Natural killer cell (primary cell): ENCODE measurements at places on chromosomes 7 and 10. TPM values are rescaled to one million over a fixed set of nuclear protein-coding genes. Genes with fewer than 3 reads are reported as not detected.

- H3K27ac ChIP-seq = no peak overlapping the region
- no peaks in the 10 kb centered on the region for H3K36me3 ChIP-seq
- no peak overlapping the region for H3K4me3 ChIP-seq
- no peaks in the 10 kb centered on the region for H3K27me3 ChIP-seq
- H3K4me1 ChIP-seq = no peaks in the 10 kb centered on the region
- no peak for DNase-seq
Measured at GRCh38 chr7:3688071-3688470, 387.0 kb downstream of the SDK1 start.

Gene HOXA6
- 0.43 TPM for total RNA-seq

DNA sequence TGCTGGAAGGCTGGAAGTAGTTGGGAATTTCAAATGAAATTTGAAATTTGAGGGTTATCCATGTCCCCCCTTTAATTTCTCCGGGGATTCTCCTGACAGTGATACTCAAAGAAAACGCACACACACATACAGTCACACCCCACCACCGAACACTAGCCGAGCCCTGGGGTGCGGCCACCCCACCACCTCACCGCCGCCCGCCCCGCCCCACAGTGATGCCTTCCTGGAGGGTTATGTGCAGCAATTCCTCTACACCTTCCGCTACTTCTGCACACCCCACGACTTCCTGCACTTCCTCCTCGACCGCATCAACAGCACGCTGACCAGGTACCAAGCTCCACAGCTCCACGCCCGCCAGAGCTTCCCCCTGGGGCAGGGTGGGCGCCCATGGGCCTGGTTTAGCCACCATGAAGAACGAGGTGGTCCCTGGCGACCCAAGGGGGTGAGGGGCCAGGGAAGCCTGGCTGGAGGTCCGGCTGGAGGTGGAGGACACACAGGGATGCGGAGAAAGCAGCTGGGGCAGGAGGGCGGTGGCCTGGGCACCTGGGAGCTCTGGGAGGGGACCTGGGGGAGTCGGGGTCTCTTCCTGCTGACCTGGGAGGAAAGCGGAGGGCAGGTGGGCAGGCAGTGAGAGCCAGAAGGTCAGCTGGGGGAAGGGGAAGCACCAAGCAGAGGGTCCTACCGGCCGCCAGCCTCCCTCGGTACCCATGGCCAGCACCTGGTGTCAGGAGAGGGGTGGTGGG, 19.4 kb upstream of the UTF1 start:
- H3K27me3 ChIP-seq = no peaks in the 10 kb centered on the region
- H3K36me3 ChIP-seq = no peaks in the 10 kb centered on the region
- H3K4me1 ChIP-seq = peaks cover 4% of the 10 kb centered on the region
- no peak overlapping the region for H3K4me3 ChIP-seq
- no peak overlapping the region for H3K27ac ChIP-seq
- DNase-seq = no peak

Gene LZTS2
- 16.1 TPM for total RNA-seq

Gene PIP
- total RNA-seq = not detected

Gene ANK3
- total RNA-seq = 4.4 TPM

GRCh38 chr10:79488336-79488735, 24.0 kb upstream of the EIF5AL1 start:
- H3K27me3 ChIP-seq = no peaks in the 10 kb centered on the region
- no peaks in the 10 kb centered on the region for H3K4me1 ChIP-seq
- no peaks in the 10 kb centered on the region for H3K36me3 ChIP-seq
- no peak overlapping the region for H3K4me3 ChIP-seq

- DNase-seq = no peak
- H3K4me3 ChIP-seq = no peak overlapping the region
- H3K27me3 ChIP-seq = peaks cover 38% of the 10 kb centered on the region
- no peaks in the 10 kb centered on the region for H3K36me3 ChIP-seq
- no peak overlapping the region for H3K27ac ChIP-seq
Measured at GRCh38 chr10:100653238-100653956, 92.0 kb upstream of the PAX2 start.

- no peaks in the 10 kb centered on the region for H3K4me1 ChIP-seq
- no peaks in the 10 kb centered on the region for H3K27me3 ChIP-seq
- no peak overlapping the region for H3K4me3 ChIP-seq
- H3K27ac ChIP-seq = no peak overlapping the region
- no peak for DNase-seq
- H3K36me3 ChIP-seq = no peaks in the 10 kb centered on the region
Measured at GRCh38 chr10:132997517-132998265, 55.3 kb upstream of the CFAP46 start.

GRCh38 chr7:32047801-32048200, 22.4 kb downstream of the PDE1C start:
- H3K4me3 ChIP-seq = no peak overlapping the region
- DNase-seq = no peak
- H3K27ac ChIP-seq = no peak overlapping the region
- H3K27me3 ChIP-seq = no peaks in the 10 kb centered on the region

Gene GRB10
- 24.4 TPM for total RNA-seq

DNA sequence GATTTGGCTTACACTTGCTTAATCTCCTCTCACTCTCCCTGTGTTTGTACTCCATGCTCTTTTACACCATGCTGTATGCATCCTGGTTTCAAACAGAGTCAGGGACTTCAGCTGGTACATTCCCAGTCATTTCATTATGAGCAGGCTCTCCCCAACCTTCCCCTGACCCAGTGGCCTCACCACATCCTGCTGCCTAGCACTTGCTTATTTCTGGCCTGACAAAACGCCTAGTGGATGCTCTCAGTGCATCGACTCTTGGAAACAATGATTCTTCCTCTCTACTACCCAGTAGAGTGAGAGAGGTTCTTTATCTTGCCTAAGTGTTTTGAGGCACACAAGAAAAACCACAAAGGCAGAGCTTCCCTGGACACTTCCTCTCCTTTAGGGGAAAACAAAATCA, 63.4 kb downstream of the CAV1 start:
- no peaks in the 10 kb centered on the region for H3K36me3 ChIP-seq
- peaks cover 7% of the 10 kb centered on the region for H3K4me1 ChIP-seq
- no peak overlapping the region for H3K4me3 ChIP-seq
- no peak for DNase-seq

DNA sequence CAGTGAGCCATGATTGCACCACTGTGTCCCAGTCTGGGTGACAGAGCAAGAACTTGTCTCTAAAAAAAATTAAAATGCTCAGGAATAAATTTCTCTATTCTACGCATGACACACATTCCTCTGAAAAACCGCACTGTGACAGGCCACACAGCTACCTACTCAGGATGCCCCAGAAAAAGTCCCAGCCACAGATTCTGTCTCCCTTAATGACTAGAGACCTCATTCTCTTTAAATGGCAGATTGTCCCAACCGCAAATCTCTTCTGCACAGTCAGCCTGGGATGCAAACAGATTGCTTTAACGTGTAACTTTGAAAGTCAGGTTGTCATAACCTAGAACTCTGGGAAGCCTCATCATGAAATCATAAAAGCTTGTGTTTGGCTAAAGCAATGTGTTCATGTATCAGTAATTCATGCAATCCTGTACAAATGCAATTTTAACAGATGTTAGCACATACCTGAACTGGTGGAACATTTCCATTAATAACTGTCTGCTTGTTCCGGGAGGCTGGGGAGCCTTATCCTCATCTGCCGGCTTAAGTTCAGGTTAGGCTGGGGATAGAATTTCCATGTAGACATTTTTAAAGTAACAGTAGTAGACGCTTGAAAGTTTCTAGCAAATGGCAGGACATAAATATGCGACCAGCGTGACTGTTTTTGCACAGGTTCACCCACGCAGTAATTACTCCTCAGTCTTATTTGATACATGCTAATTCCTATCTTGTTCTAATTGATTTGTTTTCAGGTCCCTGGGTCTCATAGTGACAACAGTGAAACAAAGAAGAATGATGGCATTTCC, 26.2 kb upstream of the MSRB2 start:
- H3K27me3 ChIP-seq = no peaks in the 10 kb centered on the region
- no peaks in the 10 kb centered on the region for H3K36me3 ChIP-seq
- DNase-seq = no peak
- H3K27ac ChIP-seq = no peak overlapping the region

DNA sequence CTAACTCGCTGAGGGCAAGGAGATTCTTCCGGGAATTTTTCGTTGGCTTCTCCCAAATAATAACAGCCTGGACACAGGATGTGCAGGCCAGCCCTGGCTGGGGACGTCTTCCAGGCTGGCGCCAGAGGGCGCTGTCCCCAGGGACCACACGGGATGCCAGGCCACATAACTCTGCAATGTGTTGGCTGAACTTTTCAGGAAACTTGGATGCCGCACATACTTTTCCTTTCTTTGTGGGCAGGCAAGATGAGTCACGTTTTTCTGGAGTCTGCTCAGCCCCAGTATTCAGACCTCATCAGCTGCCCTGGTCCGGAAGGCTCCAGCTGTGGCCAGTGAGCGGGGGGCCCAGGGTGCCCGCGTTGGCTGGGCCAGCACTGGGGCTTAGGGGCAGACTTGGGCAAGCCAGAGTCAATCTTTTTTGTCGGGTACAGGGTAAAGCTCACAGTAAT, 122.7 kb downstream of the PRKAG2 start:
- no peak overlapping the region for H3K4me3 ChIP-seq
- H3K27me3 ChIP-seq = no peaks in the 10 kb centered on the region
- DNase-seq = no peak
- no peaks in the 10 kb centered on the region for H3K36me3 ChIP-seq

Gene MYH16
- not detected for total RNA-seq

GRCh38 chr10:120336306-120336910, 120.6 kb upstream of the PLPP4 start:
- no peaks in the 10 kb centered on the region for H3K27me3 ChIP-seq
- H3K36me3 ChIP-seq = no peaks in the 10 kb centered on the region
- H3K27ac ChIP-seq = no peak overlapping the region

- no peaks in the 10 kb centered on the region for H3K36me3 ChIP-seq
- peak; percentile 72 for DNase-seq
- H3K4me3 ChIP-seq = no peak overlapping the region
- H3K4me1 ChIP-seq = peaks cover 14% of the 10 kb centered on the region
- no peaks in the 10 kb centered on the region for H3K27me3 ChIP-seq
Measured at GRCh38 chr10:99993701-99994689, 15.8 kb downstream of the DNMBP start.

Gene GPRIN2
- not detected for total RNA-seq

Gene PNLIP
- total RNA-seq = not detected

GRCh38 chr7:159112136-159113011, 32.3 kb downstream of the VIPR2 start:
- no peaks in the 10 kb centered on the region for H3K4me1 ChIP-seq
- no peak overlapping the region for H3K27ac ChIP-seq
- DNase-seq = no peak

GRCh38 chr10:71202314-71202713, 10.1 kb upstream of the UNC5B start:
- H3K4me1 ChIP-seq = no peaks in the 10 kb centered on the region
- H3K27me3 ChIP-seq = no peaks in the 10 kb centered on the region
- H3K36me3 ChIP-seq = no peaks in the 10 kb centered on the region
- no peak for DNase-seq

- no peaks in the 10 kb centered on the region for H3K27me3 ChIP-seq
- no peak overlapping the region for H3K4me3 ChIP-seq
- DNase-seq = no peak
Measured at GRCh38 chr10:7162331-7162730, 248.5 kb downstream of the SFMBT2 start.

Gene AHR
- 20.7 TPM for total RNA-seq

- peaks cover 2% of the 10 kb centered on the region for H3K27me3 ChIP-seq
- DNase-seq = no peak
- no peak overlapping the region for H3K27ac ChIP-seq
- no peaks in the 10 kb centered on the region for H3K36me3 ChIP-seq
- H3K4me1 ChIP-seq = peaks cover 29% of the 10 kb centered on the region
Measured at GRCh38 chr10:88070080-88070880, 206.9 kb downstream of the PTEN start.

GRCh38 chr10:122132882-122133565, 138.1 kb upstream of the BTBD16 start:
- H3K27ac ChIP-seq = no peak overlapping the region
- no peak overlapping the region for H3K4me3 ChIP-seq
- H3K4me1 ChIP-seq = no peaks in the 10 kb centered on the region

Gene EPHA1
- total RNA-seq = 1.0 TPM

DNA sequence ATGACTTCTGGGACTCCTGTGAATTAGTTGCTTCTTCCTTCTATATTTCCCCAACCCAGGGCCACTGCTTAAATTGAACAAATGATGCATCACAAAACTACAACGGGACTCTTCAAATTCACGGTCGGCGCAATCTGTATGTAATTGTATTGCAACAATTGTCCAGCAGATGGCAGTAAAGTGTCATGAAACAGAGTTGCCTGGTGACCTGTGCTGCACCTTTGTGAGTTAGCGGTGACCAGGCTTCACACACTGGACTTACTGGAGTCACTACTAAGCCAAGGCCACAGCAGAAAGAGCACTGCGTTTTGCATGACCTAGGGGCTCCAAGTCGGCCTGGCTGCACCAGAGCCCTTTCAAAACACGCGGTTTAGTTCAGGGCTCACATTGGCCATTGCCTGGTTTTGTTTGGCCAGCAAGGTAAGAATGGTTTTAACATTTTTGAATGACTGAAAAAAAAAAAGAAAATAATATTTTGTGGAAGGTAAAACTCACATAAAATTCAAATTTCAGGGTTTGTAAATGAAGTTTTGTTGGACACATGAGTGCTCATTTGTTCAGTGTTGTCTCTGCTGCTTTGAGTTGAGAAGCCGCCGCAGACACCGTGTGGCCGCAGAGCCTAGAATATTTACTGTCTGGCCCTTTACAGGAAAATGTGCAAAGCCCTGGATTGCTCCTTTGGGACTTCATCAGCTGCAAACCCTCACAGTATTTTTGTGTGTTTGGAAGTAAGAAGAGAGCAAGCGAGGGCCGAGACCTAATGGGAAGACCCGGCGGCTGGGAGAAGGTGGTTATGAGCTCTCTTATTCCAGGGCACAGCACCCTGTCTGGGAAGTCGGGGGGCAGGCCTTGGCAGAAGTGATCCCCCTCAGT, 23.2 kb upstream of the ZNF32 start:
- H3K4me3 ChIP-seq = no peak overlapping the region
- H3K27ac ChIP-seq = no peak overlapping the region
- H3K27me3 ChIP-seq = no peaks in the 10 kb centered on the region
- no peaks in the 10 kb centered on the region for H3K36me3 ChIP-seq

- no peak overlapping the region for H3K27ac ChIP-seq
- H3K4me1 ChIP-seq = peaks cover 25% of the 10 kb centered on the region
Measured at GRCh38 chr7:105206985-105207384, 181.7 kb downstream of the SRPK2 start.

Gene FIS1
- total RNA-seq = 119 TPM

GRCh38 chr10:29973921-29974320, 85.5 kb downstream of the JCAD start:
- H3K27ac ChIP-seq = no peak overlapping the region
- no peak for DNase-seq
- no peaks in the 10 kb centered on the region for H3K36me3 ChIP-seq
- H3K4me3 ChIP-seq = no peak overlapping the region
- H3K27me3 ChIP-seq = no peaks in the 10 kb centered on the region
- no peaks in the 10 kb centered on the region for H3K4me1 ChIP-seq

- no peak overlapping the region for H3K27ac ChIP-seq
- no peaks in the 10 kb centered on the region for H3K4me1 ChIP-seq
- no peaks in the 10 kb centered on the region for H3K36me3 ChIP-seq
Measured at GRCh38 chr7:19982841-19983835, 209.7 kb upstream of the TMEM196 start.

GRCh38 chr10:79234391-79235315, 112.6 kb upstream of the PPIF start:
- peaks cover 7% of the 10 kb centered on the region for H3K36me3 ChIP-seq
- H3K27me3 ChIP-seq = no peaks in the 10 kb centered on the region
- DNase-seq = no peak
- no peak overlapping the region for H3K4me3 ChIP-seq
- H3K4me1 ChIP-seq = peaks cover 17% of the 10 kb centered on the region

GRCh38 chr7:96136600-96137239, 185.2 kb downstream of the SLC25A13 start:
- no peak for DNase-seq
- peaks cover 4% of the 10 kb centered on the region for H3K36me3 ChIP-seq
- H3K4me3 ChIP-seq = no peak overlapping the region
- H3K27me3 ChIP-seq = no peaks in the 10 kb centered on the region
- no peak overlapping the region for H3K27ac ChIP-seq
